NCI-H1417 treated with DMSO at 0.1 percent for 48 hours (cell line): ENCODE measurements at places on chromosomes 1 and 21.

DNA sequence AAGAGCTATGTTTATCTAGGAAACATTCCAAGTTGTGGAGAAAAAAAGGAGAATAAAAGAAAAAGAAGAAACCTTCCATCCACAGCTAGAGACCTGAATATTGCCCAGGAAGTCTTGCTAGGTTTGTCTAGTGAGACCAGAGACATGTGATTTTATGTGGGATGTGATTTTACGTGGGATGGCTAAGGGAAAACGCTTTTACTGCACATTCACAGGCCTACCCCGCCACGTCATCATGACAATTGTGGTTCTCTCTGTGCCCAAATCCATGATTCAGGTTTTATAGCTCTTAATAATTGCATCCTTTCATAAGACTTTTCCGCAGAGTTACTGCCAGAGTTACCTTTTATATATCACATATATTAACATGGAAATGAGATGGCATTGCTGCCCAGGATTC lies 86.4 kb upstream of the SSX2IP start:
- DNase-seq, result no peak

DNA sequence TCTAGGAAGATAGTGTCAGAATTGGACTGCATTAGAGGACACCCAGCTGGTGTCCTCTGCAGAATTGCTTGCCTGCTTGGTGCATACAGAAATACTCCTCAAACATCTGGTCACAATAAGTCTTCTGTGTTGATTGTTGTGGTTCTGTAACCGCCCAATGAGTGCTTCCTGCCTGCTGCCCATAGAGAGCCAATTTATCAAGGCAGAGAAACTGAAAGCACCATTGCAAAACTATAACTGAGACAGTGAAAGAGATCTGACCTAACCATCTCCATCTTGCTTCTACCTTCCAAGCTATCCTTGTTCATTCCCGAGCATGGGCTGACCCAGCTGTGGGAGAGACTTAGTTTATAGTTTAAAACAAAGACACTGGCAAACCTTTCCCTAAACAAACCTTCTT lies 462.4 kb upstream of the RGS18 start:
- no peak for DNase-seq

- DNase-seq, result no peak
Observed at GRCh38 chr1:165960136-165960535, 132.7 kb downstream of the UCK2 start.

GRCh38 chr1:153649863-153650235 lies 8.7 kb upstream of the SNAPIN start:
- DNase-seq, result no peak
